Lower lobe of right lung (tissue), 2 donors: ENCODE measurements at places on chromosomes 1 and 21. TPM values are rescaled to one million over a fixed set of nuclear protein-coding genes. Genes with fewer than 3 reads are reported as not detected.

Gene NBPF9
- 24.2 TPM for total RNA-seq

Gene LCE2C
- total RNA-seq: not detected

Gene MAST2
- 25.8 TPM for total RNA-seq

Gene ZMYND12
- total RNA-seq: 2.8 TPM

Gene HAO2
- total RNA-seq: not detected

GRCh38 chr1:57324388-57324787 lies 99.5 kb downstream of the DAB1 start:
- DNase-seq: no peak

DNA sequence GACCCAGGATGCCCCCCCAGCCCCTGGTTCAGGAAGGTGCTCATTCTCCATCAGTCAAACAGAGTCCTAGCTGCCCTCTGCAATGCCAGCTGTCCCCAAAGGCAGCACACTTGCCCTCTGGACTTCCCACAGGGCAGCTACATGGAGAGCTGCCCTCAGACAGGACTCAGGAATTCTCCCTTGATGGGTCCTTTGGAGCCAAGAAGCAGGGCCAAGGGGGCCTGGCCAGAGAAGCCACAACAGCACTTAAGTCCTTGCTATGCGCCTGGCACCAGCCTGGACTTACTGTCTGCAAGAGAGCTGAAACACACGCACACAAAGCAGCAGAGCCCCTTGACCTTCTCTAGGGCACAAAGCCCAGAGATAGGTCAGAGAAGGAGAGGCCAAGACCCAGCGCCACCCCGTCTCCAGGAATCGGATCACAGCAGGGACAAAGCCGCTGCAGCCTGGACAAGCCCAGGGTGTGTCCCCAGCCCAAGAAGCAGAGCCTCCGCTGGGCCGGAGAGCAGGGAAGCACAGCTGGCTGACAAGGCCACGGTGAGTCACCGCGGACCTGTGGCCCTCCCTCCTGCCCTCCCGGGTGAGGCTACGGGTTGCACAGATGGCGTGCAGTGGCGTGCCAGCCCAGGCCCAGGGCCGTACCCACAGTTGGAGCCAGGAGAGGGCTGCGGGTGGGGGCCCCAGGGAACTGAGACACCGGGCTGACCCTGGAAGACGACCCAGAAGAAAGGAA lies 1.7 kb downstream of the WNT9A start:
- peak; percentile 84 for DNase-seq

DNA sequence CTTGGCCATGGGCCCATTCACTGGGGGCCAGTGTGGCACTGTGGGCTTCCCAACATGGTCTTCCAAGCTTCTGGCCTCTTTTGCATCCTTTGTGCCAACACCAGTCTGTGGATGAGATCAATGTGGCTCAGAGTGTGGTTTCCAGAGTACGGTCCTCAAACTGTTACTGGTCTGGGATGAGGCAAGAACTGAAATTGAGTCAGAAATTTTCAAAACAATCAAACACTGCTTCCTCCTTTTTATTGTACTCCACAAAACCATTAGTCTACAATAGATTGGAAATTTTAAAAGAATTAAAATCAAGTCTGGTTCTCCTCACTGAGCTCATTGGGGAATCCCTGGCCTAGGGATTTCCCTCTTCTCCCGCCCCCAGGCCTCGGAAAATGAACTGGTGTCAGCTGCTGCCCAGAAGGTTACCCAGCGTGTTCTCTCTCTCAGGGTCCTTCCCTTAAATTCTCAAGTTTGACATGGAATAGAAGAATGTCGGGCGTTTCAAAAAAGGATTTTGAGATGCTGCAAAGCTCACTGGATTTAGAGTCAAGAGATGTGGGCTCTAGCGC lies 222.0 kb downstream of the SDCCAG8 start:
- no peak for DNase-seq

DNA sequence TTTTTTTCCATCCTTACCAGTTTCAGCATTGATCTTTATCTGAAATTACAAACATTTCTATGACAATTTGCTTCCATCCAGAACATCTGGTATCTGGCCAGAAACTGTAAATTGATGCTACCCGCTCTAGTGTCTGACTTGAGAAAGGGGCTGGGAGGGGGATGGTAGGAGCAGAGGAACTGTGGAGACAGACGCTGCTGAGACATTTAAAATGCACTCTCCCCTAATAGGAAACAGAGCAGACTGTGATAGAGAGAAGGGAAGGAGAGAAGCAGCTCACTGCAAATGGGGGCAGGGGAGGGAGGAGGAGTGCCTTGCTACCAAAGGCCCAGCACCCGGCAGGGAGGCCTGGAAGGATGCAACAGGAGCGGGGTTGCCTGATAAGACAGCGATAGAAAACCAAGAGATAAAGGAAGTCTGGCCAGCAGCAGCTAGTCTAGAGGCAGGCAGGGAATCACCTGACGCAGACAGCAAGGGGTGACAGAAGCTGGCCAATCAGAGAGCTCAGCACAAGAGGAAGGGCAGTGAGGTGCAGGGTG lies 195.5 kb upstream of the NFIA start:
- no peak for DNase-seq

DNA sequence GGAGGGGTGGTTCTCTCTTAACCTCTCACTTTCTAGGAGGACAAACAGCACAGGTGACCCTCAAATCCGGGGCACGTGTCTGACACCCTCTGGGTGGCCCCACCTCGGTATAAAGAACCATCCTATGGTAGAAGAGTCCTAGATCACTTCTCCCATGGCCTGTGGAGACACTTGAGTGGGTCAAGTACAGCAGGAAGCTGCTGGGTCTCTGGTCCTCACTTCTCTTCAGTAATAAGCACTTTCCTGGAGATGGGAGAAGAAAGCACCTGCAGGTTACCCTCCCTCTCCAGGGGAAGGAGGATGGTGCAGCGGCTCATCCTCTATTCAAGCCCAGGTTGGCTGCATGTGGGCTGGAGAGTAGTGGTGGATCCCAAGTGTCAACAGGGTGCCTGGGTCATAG lies 17.0 kb downstream of the S100A7 start:
- DNase-seq: no peak

GRCh38 chr1:11847667-11848372 lies at the start of gene NPPA:
NPPA (minus strand) TSS chr1:11847783; CDS start chr1:11847684, 99 bp downstream.
- DNase-seq: no peak

DNA sequence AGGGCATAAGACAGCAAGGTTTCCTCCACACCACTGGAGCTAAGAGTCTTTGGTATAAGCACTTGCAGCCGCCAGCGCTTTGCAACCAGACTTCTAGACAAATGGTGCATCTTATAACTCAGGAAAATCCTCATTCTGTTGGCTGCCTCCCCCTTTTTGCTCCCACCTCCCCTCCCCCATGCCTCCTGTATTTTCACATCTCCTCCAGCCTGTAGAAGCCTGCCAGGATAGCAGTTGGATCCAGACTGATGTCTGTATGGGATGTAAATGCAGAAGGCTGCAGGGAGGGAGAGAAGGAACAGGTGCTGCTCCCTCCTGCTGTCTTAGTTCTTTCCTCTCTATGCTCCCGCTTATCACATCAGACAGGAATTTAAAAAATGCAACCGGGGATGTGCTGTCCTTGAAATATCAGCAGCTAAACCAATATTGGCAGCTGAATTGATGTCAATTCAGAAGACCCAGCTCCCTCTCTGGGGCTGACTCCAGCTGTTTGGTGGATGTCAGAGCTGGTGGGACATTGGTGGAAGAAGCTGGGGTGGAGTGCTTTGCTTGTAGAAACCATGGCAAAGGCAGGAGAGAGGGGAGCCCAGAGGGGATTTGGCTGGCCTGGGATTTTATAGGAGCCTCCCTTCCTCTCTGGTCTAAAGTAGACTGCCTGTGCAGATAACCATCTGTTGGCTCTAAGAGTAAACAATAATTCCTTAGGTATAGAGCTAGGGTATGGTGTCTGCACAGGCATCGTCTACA lies 53.5 kb downstream of the NFASC start:
- no peak for DNase-seq

DNA sequence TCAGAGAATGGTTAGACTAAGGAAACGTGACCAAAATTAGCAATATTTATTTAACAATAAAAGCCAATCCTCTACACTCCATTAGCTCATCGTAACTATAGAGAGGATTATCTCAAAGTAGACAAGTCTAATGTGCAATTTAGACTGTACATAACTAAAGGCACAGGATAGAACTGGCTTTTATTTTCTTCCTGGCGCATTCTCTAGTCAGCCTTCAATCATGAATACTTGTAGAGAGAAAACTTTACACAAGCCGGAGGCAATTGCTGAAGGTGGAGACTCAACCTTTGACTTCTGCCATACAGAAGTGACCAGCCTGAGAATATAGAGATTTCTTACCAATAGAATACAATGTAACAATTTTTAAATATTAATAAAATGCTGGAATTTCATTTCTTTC lies 777.9 kb downstream of the LTN1 start:
- no peak for DNase-seq
